ENCODE measurements at places on chromosomes 7 and 10. TPM values are rescaled to one million over a fixed set of nuclear protein-coding genes. Genes with fewer than 3 reads are reported as not detected.

Gene NUTM2E
- 0.50 TPM for total RNA-seq

Gene DRGX
- total RNA-seq = not detected

Gene ARL3
- total RNA-seq = 16.6 TPM

Gene OPN1SW
- not detected for total RNA-seq

DNA sequence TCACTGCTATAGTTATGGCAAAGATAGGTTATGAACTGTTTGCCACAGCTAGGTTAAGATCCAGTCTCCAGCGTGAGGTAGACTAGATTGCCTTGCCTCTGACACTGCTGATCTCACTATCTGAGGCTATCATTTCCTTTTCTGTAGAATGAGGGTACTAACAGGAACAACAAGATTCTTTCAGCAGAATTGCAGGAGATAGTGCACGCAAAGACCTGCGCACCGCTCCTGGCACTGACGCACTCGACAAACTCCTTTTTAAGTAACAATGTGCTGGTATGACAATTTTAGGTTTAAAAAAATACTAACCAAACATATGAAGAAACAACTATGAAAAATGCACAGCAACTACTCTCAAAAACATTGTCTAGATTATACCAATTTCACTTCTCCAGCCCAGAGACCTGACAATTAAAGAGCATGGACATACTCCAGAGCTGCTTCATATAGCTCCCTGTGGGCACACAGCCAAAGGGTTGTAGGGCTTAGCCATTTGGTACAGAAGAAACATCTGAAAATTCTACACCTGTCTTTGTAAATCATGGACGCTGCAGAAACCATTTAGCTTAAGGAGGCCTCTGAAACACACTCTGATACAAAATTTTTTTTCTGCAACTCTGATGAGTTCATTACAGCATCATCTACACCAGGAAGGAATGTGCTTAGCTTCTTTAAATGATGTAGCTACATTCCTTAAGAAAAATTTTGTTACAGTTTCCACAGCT lies 7.8 kb downstream of the ADAM12 start:
- DNase-seq = no peak
- H3K27ac ChIP-seq = no peak overlapping the region
- H3K27me3 ChIP-seq = no peaks in the 10 kb centered on the region
- peaks cover 26% of the 10 kb centered on the region for H3K4me1 ChIP-seq
- H3K36me3 ChIP-seq = peaks cover 5% of the 10 kb centered on the region

GRCh38 chr7:132548489-132549078 lies 27.7 kb downstream of the PLXNA4 start:
- H3K36me3 ChIP-seq = no peaks in the 10 kb centered on the region
- H3K4me3 ChIP-seq = no peak overlapping the region
- H3K27ac ChIP-seq = peak overlapping the region; percentile 50
- no peaks in the 10 kb centered on the region for H3K27me3 ChIP-seq

GRCh38 chr10:121313119-121313875 lies 284.9 kb downstream of the FGFR2 start:
- no peaks in the 10 kb centered on the region for H3K27me3 ChIP-seq
- DNase-seq = no peak
- H3K36me3 ChIP-seq = no peaks in the 10 kb centered on the region
- no peaks in the 10 kb centered on the region for H3K4me1 ChIP-seq

- no peak overlapping the region for H3K4me3 ChIP-seq
- H3K4me1 ChIP-seq = no peaks in the 10 kb centered on the region
- H3K27ac ChIP-seq = no peak overlapping the region
- no peaks in the 10 kb centered on the region for H3K36me3 ChIP-seq
- no peaks in the 10 kb centered on the region for H3K27me3 ChIP-seq
- DNase-seq = no peak
Measured at GRCh38 chr7:26729150-26729775, 135.1 kb downstream of the SKAP2 start.

- H3K27me3 ChIP-seq = no peaks in the 10 kb centered on the region
- H3K27ac ChIP-seq = no peak overlapping the region
- H3K36me3 ChIP-seq = no peaks in the 10 kb centered on the region
- peak; percentile 3 for DNase-seq
Measured at GRCh38 chr7:136687693-136688322, 180.6 kb upstream of the CHRM2 start.

- no peaks in the 10 kb centered on the region for H3K4me1 ChIP-seq
- H3K27ac ChIP-seq = no peak overlapping the region
- peak; percentile 80 for DNase-seq
- H3K4me3 ChIP-seq = no peak overlapping the region
- H3K27me3 ChIP-seq = no peaks in the 10 kb centered on the region
Measured at GRCh38 chr7:13540429-13540828, 449.0 kb downstream of the ETV1 start.
